ENCODE measurements at places on chromosomes 3 and 15.

GRCh38 chr3:114756506-114757279 lies 390.4 kb downstream of the ZBTB20 start:
- H3K27me3 ChIP-seq = no peaks in the 10 kb centered on the region
- no peaks in the 10 kb centered on the region for H3K36me3 ChIP-seq
- peak overlapping the region; percentile 12 for H3K27ac ChIP-seq

DNA sequence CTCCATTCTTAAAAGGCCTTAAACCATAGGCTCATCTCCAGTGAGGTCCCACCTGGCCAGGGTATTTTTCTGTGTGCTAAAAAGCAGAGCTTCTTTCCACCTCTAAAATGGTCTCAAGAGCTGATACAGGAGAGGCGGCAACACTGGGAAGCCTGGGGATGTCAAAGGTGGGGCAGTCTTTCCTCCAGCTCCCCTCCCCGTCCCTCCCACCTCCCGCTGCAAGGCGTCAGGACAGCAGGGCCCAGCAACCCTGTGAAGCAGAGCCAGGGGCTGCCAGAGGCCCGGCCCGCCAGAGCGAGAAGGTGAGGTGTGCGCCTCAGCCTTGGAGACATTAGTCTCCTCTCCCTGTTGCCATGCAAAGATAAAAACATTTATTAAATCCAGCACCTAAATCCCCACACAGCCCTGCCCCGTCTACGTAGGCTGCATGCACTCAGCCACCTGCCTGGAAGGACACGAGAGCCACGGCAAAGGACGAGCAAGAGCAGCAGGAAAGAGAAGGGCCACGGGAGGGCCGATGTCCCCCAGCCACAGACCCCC lies 75.6 kb downstream of the FAM174B start:
- H3K4me3 ChIP-seq = no peak overlapping the region
- no peaks in the 10 kb centered on the region for H3K36me3 ChIP-seq
- H3K27me3 ChIP-seq = no peaks in the 10 kb centered on the region
- peak; percentile 10 for DNase-seq
- no peak overlapping the region for H3K27ac ChIP-seq

DNA sequence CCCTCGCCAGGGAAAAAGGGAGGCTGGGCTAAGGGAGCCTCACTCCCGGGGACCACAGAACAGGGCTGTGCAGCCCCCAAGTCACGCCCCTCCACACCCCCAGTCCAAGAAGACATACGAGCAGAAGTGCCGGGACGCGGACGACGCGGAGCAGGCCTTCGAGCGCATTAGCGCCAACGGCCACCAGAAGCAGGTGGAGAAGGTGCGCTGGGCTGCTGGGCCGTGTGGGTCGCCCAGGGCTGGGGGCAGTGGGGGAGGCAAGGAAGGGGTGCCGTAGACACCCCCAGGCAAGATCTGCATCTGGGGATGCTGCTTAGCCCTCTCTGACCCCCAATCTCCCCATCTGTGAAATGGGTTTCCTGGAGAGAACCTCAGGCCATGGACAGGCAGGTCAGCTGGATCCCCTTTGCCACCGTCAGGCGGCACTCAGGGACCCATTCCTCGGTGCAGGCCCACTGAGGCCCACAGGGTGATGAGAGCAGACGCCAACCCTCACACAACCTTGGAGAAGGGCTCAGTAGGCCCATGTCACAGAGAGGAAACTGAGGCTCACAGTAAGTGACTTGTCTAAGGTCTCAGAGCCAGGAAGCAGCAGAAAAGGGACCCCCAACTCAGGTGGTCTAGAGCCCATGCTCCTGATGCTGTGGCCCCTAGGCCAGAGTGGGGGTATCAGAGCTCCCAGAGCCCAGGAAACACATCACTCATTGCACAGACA lies 33.7 kb downstream of the PSTPIP1 start:
- H3K27ac ChIP-seq = no peak overlapping the region
- H3K36me3 ChIP-seq = no peaks in the 10 kb centered on the region
- no peaks in the 10 kb centered on the region for H3K27me3 ChIP-seq
- H3K4me3 ChIP-seq = no peak overlapping the region
- DNase-seq = no peak
- H3K4me1 ChIP-seq = peaks cover 12% of the 10 kb centered on the region

- no peak for DNase-seq
- H3K27me3 ChIP-seq = no peaks in the 10 kb centered on the region
- H3K36me3 ChIP-seq = no peaks in the 10 kb centered on the region
- H3K4me3 ChIP-seq = no peak overlapping the region
- no peak overlapping the region for H3K27ac ChIP-seq
Observed at GRCh38 chr3:65678516-65678915, 360.2 kb downstream of the MAGI1 start.

DNA sequence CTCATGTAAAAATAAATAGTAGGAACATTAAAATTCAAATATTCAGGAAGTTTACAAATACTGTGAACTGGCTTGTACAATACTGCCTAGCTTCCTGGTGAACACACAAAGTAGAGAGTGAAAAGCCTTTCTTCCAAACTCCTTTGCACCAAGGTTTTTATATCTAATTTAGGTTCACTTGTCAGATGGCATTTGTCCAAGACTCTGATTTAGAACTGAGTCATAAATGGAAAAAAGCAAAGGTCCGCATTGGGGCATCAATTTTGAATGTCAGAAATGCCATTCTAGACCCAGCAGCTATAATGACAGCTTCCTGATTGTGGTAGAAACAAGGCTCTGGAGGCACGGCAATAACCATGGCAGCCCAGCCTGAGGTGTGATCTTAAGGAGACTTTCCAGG lies 160.7 kb downstream of the PDE8A start:
- no peaks in the 10 kb centered on the region for H3K36me3 ChIP-seq
- no peaks in the 10 kb centered on the region for H3K4me1 ChIP-seq
- no peak for DNase-seq
- no peak overlapping the region for H3K27ac ChIP-seq
- H3K4me3 ChIP-seq = no peak overlapping the region

DNA sequence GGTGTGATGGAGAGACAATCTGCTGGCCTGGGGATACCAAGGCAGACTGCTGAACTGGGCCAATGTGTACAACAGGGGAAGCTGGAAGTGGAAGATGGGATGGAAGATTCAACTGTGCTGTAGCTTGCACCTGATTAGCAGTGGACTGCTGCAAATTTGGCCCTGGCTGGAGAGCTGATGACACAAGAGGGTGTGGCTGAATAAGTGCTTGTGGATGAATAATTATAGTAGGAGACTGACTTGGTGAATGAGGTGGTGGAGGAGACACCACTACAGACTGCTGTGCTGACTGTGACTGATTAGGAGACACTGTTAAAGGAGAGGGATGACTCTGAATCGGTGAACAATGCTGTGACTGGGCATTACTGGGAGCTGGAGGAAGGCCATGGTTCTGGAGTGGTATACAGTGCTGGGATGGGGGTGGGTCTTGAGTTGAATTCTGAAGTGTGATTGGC lies 52.5 kb downstream of the PHC3 start:
- no peaks in the 10 kb centered on the region for H3K4me1 ChIP-seq
- H3K4me3 ChIP-seq = no peak overlapping the region
- H3K36me3 ChIP-seq = no peaks in the 10 kb centered on the region
- H3K27me3 ChIP-seq = no peaks in the 10 kb centered on the region
- H3K27ac ChIP-seq = no peak overlapping the region
- no peak for DNase-seq

GRCh38 chr3:188595890-188596376 lies 442.0 kb downstream of the LPP start:
- no peaks in the 10 kb centered on the region for H3K36me3 ChIP-seq
- H3K4me3 ChIP-seq = no peak overlapping the region
- no peaks in the 10 kb centered on the region for H3K27me3 ChIP-seq
- peaks cover 4% of the 10 kb centered on the region for H3K4me1 ChIP-seq
- H3K27ac ChIP-seq = no peak overlapping the region
- no peak for DNase-seq

GRCh38 chr3:115330430-115330829 lies 183.3 kb upstream of the ZBTB20 start:
- H3K4me1 ChIP-seq = no peaks in the 10 kb centered on the region
- H3K4me3 ChIP-seq = no peak overlapping the region
- H3K27ac ChIP-seq = no peak overlapping the region

DNA sequence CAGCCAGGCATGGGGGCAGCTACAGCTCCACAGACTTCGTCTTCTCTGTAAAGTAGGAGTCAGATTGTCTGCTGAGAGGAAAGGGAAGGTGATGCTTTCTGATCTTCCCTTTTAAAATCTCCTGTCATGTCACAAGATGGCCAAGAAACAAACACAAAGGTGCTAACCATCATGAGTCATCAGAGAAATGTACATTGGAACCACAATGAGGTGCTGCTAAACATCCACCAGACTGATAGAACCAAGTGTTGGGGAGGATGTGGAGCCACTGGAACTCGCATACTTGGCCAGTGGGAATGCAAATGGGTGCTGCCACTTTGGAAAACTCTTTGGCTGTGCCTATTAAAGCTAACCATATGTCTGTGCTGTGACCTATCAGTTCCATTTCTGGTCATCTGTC lies 268.8 kb downstream of the SLCO3A1 start:
- H3K36me3 ChIP-seq = no peaks in the 10 kb centered on the region
- H3K4me1 ChIP-seq = no peaks in the 10 kb centered on the region
- H3K27me3 ChIP-seq = no peaks in the 10 kb centered on the region
- H3K4me3 ChIP-seq = no peak overlapping the region
- no peak overlapping the region for H3K27ac ChIP-seq
- DNase-seq = no peak

DNA sequence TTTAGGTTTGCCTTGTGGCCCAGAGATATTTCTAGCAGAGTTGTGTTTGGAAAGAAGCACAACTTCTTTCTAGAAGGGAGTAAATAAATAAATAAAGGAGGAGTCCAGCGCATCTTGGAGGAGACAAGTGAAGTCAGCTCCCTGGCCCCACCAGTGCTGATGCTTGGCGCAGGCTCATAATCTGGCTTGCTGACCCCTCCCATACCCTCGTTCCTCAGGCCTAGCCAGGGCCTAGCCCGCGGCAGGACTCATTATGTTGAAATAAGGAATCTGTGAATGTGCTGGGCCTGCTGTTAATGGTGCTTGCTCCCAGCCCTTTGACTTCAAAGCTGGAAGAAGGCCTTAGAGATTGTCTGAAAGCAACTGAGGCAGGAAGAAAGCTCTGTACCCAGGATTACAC lies 3.1 kb downstream of the ZNF710 start:
- H3K27ac ChIP-seq = peak overlapping the region; percentile 26
- peaks cover 16% of the 10 kb centered on the region for H3K4me1 ChIP-seq
- no peak for DNase-seq
- H3K4me3 ChIP-seq = no peak overlapping the region

- no peak overlapping the region for H3K27ac ChIP-seq
- H3K27me3 ChIP-seq = no peaks in the 10 kb centered on the region
Observed at GRCh38 chr3:74402821-74403220, 211.6 kb downstream of the CNTN3 start.

- no peak overlapping the region for H3K27ac ChIP-seq
- no peak overlapping the region for H3K4me3 ChIP-seq
- no peaks in the 10 kb centered on the region for H3K4me1 ChIP-seq
- no peaks in the 10 kb centered on the region for H3K27me3 ChIP-seq
- no peaks in the 10 kb centered on the region for H3K36me3 ChIP-seq
Observed at GRCh38 chr3:60708191-60708975, 542.9 kb downstream of the FHIT start.

GRCh38 chr3:6392123-6392522 lies 468.8 kb upstream of the GRM7 start:
- DNase-seq = no peak
- H3K36me3 ChIP-seq = no peaks in the 10 kb centered on the region
- H3K27ac ChIP-seq = no peak overlapping the region
- no peak overlapping the region for H3K4me3 ChIP-seq

DNA sequence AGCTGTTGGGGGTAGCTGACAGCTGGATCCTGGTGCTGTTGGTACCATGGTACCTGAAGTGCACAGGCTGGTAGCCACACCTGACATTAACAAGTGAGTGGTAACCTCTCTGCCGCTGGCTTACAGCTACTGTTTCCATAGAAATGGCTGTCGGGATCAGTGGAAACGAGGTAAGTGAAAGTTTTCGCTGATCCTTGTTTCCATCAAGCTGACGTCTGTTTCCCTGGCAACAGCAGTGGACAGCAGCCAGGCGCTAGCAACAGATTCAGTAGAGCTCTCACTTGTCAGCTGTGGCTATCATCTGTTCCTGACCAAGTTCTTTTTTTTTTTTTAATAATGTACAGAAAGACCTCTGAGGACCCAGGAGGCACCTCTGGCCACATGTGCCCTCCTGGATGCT lies 166.2 kb downstream of the CHDH start:
- peaks cover under 1% of the 10 kb centered on the region for H3K4me1 ChIP-seq
- no peaks in the 10 kb centered on the region for H3K36me3 ChIP-seq
- DNase-seq = peak; percentile 61
- no peaks in the 10 kb centered on the region for H3K27me3 ChIP-seq
- H3K27ac ChIP-seq = no peak overlapping the region
- no peak overlapping the region for H3K4me3 ChIP-seq

DNA sequence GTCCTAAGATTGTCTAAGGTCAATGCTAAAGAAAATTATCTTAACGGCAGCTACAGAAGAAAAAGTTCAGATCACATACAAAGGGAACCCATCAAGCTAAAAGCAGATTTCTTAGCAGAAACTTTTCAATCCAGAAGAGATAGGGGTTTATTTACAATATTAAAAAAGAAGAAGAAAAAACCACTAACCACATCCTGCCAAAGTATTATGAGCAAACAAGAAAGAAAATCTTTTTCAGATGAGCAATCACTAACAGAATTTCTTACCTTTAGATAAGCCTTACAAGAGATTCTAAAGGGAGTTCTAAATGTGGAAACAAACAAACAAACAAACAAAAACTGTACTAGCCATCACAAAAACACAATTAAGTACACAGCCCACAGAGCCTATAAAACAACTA lies 1015.8 kb upstream of the EPHA6 start:
- H3K4me3 ChIP-seq = no peak overlapping the region
- DNase-seq = no peak
- H3K27ac ChIP-seq = no peak overlapping the region
- H3K27me3 ChIP-seq = no peaks in the 10 kb centered on the region
- H3K4me1 ChIP-seq = no peaks in the 10 kb centered on the region

DNA sequence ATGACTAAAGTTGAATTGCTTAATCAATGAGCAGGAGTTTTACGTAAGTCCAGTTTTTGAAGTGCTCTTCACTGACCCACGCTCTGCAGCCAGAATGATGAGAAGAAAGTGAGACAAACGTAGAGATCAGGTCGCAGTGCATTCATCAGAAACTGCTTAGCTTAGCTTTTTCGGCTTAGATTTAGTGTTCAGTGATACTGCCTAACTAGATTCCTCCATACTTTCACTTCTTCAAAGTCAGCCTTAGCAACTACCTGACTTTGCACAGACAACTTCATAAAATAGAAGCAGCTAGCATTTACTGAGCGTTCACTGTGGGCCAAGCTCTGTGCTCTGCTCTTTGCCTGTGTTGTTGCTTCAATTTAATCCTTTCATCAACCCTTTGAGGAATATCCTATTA lies 116.1 kb downstream of the KCNH8 start:
- no peak overlapping the region for H3K4me3 ChIP-seq
- H3K27ac ChIP-seq = no peak overlapping the region
- no peak for DNase-seq

GRCh38 chr3:45163481-45163880 lies 17.3 kb upstream of the CDCP1 start:
- H3K36me3 ChIP-seq = no peaks in the 10 kb centered on the region
- H3K27ac ChIP-seq = no peak overlapping the region
- H3K27me3 ChIP-seq = no peaks in the 10 kb centered on the region
- DNase-seq = no peak
